Stimulated activated CD4-positive, alpha-beta T cell treated with anti-CD3 and anti-CD28 coated beads, Interleukin-2, amount 100 ng/mL, for 48 hours (primary cell): ENCODE measurements at places on chromosomes 12 and 14.

DNA sequence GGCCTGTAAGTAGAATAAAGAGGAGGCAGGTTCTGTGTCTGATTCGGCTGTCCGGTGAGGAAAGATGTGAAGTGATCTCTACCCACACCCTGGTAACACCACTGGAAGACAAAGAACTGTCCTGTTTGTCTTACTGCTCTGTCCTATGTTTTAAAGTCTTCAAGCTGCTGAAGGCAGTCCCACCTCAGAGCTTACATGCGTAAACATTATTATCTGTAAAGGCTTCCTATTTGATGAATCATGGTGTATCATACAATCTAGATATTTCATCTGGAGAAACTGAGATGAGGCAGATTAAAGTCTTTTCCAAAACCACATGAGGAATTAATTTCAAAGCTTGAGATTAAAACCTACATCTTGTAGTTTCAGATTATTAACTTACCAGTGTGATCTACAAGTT is 427.6 kb downstream of the ZFP36L1 start:
- DNase-seq, result no peak

GRCh38 chr14:35821564-35822411 is 4.3 kb upstream of the BRMS1L start:
- DNase-seq, result peak; percentile 15

DNA sequence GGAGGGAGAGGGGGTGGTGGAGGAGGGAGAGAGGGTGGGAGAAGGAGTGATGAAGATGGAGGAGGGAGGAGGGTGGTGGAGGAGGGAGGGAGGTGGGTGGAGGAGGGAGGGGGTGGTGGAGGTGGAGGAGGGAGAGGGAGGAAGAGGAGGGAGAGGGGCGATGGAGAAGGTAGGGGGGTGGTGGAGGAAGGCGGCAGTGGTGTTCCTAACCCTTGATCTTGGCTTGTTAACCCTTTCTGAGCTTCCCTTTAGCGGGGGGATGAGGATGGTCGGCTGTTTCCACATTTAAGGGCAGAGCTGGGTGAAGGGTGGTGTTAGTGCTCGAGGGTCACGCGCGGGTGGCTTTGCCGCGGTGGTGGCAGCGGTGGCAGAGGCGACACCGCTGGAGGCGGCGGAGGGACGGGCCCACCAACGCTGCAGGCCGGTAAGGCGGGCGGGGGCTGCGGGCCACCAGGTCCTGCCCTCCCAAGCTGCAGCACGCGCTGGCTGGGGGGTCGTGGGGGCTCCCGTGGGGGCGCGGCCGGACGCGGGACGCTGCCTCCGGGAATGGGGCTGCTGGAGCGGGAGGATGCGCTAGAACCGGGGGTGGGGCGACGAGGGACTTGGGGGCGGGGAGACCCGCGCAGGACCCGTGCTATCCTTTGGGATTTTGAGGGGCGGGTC is 156.3 kb downstream of the PTPN11 start:
- DNase-seq, result no peak

DNA sequence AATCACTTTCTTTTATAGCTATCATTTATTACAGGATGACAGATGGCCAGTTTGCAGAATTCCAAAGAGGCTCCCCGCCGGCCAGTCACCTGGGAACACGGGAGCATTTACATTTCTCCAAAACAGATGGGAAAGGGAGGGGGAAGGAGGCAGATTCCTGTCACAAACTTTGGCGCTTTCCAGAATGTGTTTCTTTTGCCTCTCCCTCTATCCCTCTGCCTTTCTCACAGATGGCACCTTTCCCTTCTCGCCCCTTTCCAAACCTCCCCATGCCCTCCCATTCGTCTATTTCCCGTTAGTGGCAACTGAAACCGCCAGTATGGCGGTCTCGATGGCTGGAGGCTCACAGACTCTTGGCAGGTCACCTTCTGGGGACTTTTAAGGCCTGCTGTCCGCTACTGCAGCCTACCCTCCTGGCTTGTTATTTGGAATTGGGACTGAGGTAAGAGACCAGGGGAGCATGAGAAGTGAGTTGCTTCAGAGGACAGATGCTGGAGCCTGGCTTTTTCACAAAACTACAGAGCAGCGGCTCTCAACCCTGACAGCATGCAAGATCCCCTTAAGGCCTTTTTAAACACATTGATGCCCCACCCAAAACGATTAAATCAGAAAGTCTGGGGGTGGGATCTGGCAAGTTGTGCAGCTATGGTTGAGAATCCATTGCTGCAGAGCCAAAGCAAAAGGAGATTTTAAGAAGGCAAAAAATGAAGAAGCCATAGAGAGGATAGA is 161.5 kb upstream of the VASH1 start:
- no peak for DNase-seq

DNA sequence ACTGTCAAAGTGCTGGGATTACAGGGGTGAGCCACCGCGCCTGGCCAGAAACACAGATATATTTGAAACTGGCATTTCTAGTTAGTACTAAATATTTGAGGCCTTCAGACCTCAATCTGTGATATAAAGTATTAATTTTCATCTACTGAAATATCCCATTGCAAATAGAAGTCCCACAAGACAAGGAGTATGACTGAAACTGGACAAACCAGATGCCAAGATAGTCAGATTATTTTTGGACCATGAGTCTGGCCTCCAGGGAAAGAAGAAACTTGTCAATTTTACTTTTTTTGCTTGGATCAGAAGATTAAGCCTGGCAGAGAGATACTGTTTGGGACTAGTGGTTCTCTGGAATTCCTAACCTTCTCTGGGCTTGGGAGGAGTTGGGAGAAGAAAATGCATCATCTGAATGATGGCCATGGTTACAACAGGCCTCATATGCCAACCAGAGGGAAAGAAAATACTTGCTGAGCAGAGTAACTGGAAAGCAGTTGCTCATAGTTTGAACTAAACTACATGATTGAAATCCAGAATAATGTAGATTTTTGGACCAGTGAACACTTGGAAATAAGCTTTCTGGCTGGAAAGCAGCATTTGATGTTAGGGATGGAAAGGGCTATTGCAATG is 2.9 kb upstream of the SMOC1 start:
- no peak for DNase-seq

- DNase-seq, result no peak
Observed at GRCh38 chr12:24708718-24709117, 240.2 kb downstream of the BCAT1 start.

DNA sequence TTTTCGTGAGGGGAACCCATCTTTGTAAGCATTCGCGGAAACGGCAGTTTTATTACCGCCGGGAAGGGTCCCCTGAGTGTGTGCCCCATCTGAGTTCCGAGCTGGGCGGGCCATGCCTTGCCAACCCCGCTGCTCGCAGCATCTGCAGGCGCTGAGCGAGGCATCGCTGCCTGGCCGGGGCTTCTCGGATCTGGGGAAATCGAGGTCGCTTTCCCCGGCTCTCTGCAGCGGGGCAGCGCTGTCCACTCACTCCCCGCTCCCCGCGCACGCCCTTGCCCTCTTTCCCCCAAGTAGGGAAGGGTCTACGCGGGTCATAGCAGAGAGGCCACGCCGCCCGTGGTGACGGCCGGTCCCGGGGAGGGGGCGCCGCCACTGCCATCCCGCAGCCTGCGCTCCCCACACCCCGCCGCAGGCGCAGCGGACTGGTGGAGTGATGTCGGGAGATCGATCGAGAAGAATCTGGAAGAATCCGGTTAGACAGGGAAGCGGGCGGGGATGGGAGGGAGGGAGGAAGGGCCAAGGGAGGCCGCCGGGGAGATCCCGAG is 507 bp upstream of the FKBP4 start:
- no peak for DNase-seq

GRCh38 chr12:64412459-64412858 is 8.3 kb downstream of the XPOT start:
- DNase-seq, result no peak

GRCh38 chr12:57325395-57325794 is 74.4 kb upstream of the STAC3 start:
- DNase-seq, result no peak

DNA sequence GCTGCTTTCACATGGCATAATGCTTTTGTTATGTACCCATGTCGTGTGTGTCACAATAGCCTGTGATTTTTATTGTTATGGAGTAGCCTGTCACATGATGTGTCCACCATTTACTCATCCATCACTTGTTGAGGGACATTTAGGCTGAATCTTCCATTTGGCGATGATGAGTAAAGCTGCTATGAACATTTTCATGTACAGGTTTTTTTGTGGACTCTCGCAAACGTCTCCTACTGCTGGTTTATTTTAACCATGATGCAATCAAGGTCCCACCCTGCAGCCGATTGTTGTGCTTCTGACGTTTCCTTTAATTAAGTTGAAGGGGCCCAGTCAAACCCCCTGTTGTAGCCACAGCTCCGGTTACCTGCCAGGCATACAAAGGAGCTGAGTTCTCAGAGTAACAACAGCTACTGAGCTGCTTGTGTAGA is 63.2 kb downstream of the ZNF664 start:
- no peak for DNase-seq

DNA sequence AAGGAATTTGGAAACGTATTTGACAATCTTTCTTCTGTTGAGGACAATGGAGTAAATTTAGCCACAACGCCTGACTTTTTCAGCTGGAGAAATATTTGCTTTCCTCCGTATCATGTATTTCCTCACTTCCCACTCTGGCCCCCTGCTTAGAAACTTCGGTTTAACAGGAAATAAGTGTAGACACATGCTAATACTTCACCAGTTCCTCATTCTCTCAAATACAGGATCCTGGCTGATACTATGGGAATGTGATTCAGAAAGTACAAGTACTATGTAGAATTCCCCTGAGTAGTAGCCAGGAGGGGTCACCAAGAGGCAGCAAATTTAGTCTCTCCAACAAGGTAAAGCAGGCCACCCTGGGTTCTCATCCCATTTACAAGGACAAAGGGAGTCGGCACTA is 58.0 kb downstream of the FAR2 start:
- DNase-seq, result no peak

DNA sequence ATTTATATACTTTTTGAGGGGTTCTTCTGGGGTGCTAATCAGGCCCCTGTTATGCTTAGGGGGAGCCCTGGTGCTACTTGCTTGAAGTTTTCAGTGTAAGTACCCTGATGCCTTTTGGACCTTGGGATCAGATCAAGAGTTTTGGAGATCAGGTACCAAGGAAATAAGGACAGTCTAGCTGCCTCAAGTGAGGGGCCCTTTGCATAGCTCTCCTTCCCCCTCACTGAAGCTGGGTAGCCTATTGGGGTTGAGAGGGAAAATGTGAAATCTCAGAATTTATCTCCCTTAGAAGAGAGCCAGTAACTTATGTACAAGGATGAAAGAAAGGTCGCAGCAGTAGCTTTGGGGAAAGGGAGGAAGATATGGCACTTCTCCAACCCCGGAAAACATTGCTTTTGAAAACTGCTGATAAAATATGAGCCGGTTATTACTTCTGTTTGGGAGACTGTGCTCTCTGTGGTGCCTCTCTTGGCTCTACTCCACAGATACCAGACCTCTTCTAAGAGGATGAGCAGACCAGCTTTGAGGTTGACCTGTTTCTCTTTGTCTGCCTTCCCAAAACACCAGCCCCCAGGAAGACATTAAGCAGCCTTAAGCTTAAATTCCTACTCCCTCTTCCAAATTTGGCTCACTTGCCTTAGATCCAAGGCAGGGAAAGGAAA is 8.8 kb upstream of the AMHR2 start:
- no peak for DNase-seq

DNA sequence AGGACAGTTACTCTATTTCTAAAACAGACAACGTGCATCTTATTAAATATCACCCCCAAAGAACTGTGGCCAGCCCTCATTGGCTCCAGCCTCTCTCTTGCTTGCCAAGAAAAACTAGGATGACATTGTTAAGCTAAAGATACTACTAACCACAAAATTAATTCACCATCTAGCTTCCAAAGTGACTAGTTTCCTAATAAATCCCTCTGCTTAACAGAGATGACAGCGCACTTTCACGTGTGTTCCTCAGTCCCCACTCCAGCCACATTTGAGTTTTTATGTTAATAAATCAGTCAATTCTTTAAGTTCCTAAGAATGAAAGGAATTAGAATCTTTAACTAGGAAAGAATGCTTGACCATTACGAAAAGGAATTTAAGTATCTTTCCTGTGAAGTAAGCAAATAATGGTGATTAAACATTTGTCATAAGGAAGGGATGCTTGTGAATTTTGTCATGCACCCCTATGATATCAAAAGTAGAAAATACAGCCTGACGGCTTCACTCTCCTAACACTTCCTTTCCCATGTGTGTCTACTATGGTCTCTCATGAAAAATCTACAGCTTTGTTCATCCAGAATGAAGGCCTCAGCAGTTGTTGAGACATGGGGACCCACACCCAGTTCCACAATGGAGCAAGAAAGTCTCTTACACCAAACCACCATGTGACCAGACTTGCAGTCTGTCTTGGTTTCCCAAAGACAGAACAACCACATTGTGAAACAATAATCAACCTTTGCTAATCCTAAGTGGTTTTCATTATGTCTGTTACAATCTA is 8.1 kb downstream of the CORO1C start:
- no peak for DNase-seq

DNA sequence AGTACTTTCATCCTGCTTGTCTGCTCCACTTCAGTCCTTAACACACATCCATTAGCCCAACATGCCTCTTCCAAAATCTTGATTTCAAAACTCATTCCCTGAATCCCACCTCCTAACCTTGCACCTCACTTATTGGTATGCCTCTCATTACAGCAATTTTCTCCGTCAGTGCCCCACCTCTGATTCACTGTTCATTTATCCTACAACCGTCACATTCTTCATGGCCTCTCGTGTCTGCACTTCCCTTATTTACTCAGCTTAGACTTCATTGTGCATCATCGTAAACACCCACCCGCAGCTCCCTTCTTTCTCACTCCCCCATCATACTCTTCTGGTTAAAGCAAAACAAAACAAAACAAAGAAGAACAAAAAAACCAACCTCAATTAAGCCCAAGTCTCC is 160.6 kb upstream of the HMGA2 start:
- DNase-seq, result no peak

- no peak for DNase-seq
Observed at GRCh38 chr12:32788405-32788804, 32.7 kb upstream of the YARS2 start.

DNA sequence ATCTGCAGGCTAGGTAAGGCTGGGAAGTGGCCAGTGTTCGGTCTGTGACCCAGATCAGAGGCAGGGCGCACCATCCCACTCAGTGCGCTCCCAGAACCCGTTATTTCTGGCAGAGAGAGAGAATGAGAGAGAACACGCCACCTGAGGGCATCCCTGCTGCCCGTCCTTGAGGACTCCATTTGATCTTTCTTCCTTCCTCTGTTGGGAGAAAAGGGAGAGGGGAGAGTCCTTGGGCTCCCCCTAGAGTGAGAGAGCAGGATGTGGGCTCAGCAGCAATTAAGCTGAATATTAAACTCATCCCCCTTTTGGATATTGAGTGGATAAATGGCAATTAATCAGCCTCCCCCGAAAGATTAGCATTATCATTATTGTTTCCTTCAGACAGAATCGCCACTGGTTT is 70.6 kb downstream of the IFT43 start:
- no peak for DNase-seq

DNA sequence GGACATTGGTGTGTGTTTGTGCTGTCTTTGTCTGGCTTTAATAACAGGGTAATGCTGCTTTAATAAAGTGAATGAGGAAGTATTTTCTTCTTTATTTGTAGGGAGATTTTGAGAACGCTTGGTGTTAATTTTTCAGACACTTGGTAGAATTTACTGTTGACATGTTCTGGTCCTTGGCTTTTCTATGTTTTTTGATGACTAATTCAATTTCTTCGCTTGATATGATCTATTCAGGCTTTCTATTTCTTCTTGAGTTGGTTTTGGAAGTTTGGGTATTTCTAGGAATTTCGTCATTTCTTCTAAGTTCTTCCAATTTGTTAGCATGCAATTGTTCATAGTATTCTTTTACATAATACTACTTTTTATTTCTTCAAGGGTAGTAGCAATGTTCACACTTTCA is 167.8 kb downstream of the TTC6 start:
- DNase-seq, result no peak
